ENCODE measurements at places on chromosomes 5 and 9. TPM values are rescaled to one million over a fixed set of nuclear protein-coding genes. Genes with fewer than 3 reads are reported as not detected.

The SLC34A1 gene
- total RNA-seq, result 0.64 TPM

The TAS2R1 gene
- total RNA-seq, result not detected

The SPINK5 gene
- total RNA-seq, result 3.1 TPM

GRCh38 chr5:65861830-65862241 is 64.5 kb upstream of the ERBIN start:
- DNase-seq, result peak; percentile 75

DNA sequence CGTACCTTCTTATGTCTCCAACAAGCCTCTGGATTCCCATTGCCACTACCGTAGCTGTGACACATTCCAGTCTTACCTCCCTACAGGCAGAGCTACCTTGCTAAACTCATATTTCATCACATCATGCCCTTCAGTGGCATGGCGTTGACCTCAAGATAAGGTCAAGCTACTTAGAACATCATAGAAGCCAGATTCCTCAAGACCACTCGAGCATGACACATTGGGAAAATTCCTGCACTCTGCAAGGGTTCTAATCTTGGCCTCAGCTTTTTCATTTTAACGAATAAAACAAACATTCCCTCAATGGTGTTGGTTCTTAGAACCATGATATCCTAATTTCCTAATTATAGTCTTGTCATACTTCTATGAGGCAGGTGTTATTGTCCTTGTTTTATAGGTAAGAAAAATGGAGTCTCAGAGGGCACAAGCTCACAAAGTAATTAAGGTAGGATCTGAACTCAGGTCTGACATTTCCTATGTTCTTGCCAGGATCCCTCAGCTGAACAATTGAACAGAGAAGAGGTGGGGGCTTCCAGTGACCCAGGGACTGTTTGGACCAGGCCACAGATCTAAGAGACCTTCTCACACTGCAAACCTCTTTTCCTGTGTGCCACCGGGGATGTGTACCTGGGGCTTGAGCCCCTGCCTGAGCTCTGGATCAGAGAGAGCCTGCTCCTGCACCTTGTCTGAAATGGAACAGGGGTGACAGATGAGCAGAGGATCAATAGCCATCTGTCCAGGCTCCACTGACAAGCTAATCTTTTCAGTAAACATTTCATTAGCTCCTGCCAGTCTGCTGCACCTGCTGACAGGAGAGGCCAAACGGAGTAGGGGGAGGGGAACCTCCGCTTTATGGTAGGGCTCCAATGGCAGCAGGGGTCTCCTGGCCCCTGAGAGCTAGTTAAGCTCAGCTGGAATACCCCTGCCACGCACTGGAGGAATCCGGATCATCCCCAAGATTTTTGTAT is 49.3 kb downstream of the ALG2 start:
- no peak for DNase-seq

GRCh38 chr5:168695301-168695835 is 116.2 kb upstream of the PANK3 start:
- DNase-seq, result no peak

The ARID3C gene
- total RNA-seq, result not detected

- no peak for DNase-seq
These were observed 764.7 kb downstream of the MTRR start for GRCh38 chr5:8633696-8634095.

The GABRB2 gene
- total RNA-seq, result not detected

DNA sequence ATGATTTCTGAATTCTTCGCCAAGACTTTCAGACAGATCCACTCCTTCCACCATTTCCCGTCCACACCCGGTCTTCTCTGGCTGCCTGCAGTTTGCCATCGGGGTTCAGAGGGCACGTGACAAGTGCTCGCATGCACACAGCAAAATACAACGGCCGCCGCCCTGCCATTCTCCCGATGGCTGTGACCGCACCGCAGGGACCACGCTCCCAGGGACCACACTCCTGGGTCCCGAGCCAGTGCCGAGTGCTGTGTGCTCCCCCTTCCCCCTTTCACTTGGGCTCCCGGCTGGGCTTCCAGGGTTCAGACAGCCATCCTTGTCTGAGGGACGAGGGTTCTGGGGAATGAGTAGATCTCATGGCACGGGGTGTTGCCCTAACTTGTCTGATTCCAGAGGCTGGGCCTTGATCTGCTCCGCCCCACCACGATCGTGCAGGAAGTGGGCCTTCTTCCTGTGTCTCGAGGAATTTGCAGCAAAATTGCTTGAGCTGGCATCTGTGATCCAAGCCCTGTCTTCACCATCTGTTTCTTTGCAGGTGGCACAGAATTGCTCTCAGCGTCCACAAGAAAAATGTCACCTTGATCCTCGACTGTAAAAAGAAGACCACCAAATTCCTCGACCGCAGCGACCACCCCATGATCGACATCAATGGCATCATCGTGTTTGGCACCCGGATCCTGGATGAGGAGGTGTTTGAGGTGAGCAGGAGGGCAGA is 59.2 kb downstream of the COL5A1 start:
- no peak for DNase-seq

GRCh38 chr5:56659971-56660370 is 155.4 kb upstream of the MAP3K1 start:
- no peak for DNase-seq

DNA sequence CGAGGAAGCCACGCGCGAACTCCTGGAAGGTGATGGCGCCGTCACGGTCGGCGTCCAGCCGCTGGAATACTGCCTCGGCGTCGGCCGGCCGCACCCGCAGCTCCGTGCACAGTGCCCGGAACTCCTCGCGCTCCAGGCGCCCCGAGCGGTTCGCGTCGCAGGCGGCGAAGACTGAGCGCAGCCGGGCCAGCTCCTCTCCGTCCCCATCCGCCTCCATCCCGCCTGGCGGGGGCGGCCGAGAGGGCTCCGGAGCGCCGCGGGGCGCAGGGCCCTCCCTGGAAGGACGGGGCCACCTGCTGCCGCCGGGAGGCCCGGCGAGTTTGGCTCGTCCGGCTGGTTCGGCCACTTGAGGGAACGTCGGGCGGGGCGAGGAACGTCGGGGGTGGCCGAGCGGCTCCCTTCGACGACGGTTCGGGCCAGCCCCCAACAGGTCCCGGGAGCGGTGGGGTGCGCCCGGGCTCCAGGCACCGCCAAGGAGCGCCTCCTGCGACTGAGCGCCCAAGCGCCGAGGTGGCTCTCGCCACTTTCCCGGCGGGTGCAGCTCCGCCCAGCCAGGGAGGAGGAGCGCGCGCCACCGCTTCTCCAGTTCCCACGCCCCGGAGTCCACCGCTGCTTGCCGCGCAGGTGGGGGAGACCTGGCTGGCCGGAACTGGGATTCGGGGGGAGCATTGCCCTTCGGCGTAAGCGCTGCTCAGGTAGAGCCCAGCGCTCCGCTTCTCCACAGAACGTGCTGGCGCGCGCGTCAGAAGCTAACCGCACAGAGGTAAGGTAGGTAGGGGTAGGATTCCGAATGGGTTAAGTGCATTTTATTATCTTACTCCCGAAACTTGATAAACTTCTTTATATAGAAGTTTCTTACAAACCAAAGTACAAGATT is at the start of gene RASEF:
RASEF (minus strand) TSS at position 492 of the 877 bp plus-strand sequence; CDS start at position 217, 275 bp downstream.
- DNase-seq, result peak; percentile 91

The PCDHA7 gene
- 0.95 TPM for total RNA-seq

DNA sequence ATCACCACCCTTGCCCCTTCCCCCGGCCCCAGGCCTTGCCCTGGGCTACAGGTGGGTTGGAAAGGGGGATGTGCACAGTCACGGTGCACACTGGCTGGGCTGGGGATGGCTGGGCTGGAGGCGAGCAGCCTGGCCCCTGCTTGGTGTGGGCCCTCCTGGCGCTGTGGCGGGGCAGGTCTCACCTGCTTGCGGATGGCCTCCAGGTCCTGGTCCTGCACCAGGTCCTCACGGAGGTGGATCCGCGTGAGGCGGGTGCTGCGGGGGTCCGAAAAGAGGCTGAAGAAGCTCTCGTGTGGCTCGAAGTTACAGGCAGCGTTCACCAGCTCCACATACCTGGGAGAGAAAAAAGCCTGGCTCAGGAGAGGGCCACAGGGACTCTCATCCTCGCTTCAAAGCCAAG is 18.1 kb downstream of the ZER1 start:
- no peak for DNase-seq

The NR2F1 gene
- 25.1 TPM for total RNA-seq

GRCh38 chr5:95398989-95399388 is 7.8 kb downstream of the FAM81B start:
- DNase-seq, result no peak

The OR2S2 gene
- total RNA-seq, result not detected

DNA sequence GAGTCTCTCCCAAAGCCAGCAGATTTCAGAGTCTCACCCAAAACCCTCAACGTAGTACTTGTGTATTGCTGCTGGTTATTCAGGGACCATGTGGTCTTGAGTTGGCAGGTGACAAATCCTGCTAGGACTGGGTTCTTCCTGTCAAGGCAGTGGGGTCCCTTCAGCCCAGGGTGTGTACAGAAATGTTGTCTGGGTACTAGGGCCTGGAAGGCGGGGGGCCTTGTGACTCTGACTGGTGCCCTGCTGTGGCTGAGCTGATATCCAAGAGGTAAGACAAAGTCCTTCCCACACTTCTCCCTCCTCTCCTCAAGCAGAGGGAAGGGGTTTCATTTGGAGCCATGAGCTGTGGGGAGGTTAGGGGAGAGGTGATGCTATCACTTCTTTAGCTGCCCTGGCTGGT is 58.8 kb downstream of the GABRA6 start:
- DNase-seq, result no peak

The ACSL6 gene
- 0.86 TPM for total RNA-seq

DNA sequence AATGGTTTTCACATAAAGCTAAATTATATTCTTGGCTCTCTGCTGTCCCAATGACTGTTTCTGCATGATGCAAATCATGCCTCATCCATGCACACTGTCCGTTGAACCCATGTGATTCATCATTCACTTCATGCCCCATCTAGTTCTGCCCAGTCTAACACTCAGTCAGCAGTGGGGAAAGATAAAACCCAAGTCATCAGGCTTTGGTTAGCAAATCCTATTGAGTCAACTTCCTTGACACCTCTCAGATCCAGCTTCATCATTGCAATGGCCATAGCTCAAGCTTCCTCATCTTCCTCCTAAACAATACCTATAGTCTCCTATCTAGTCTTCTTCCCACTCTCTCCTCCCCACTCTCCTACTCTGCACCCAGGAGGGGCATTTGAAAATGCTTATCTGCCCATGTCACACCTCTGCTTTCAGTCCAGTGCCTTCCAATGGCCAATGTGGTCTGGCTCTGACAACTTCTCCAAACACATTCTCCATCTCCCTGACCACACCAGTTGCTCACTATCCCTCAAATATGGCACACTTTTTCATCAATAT is 266.0 kb upstream of the TRIM32 start:
- DNase-seq, result no peak

DNA sequence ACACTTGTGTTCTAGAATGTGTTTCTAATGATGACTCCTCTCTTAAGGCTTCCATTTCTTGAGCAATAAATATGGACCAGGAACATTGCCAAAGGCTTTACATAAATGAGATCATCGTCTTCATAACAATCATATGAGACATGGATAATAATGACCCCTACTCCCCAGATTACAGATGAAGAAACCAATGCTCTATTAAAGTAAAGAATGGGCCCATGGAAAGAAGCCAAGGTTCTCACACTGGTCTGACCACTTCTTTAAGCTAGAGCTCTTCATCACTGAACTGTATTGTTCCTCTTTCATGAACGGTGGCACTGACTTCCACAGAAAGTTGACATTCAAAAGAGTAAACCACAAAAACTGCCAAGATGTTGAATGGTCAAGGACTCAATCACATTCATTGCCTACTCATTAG is 65.3 kb downstream of the MARCHF3 start:
- peak; percentile 38 for DNase-seq

DNA sequence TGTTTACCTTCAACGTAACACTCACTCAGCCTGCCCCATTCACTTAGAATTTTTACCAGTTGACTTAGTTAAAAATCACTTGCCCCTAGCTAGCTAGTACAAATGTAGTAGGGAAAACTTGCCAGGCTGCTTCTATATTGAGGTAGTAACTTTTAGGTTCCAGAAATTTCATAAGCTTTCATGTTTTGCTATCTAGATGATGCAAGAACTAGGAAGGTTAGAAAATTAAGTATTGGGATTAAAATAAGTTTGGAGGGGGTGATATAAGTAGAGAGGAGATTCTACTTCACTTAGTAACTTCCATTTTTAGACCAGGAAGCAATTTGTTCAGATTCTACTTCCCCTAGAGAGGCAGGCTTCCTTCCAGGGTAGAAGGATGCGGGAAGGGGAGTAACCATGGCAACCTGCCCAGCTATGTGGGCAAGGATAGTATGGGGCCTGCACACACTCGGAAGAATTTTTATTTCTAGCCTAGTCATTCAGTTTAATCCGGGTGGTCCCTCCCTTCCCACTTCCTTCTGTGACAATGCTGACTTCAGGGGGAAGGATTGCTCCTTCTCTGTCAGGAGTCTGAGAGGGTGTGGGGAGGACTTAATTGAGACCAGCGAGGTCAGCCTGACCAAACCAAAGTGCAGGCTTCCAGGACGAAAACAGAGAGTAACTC is 4.2 kb downstream of the DAB2 start:
- no peak for DNase-seq

GRCh38 chr5:32777222-32777621 is 66.1 kb downstream of the NPR3 start:
- DNase-seq, result no peak

DNA sequence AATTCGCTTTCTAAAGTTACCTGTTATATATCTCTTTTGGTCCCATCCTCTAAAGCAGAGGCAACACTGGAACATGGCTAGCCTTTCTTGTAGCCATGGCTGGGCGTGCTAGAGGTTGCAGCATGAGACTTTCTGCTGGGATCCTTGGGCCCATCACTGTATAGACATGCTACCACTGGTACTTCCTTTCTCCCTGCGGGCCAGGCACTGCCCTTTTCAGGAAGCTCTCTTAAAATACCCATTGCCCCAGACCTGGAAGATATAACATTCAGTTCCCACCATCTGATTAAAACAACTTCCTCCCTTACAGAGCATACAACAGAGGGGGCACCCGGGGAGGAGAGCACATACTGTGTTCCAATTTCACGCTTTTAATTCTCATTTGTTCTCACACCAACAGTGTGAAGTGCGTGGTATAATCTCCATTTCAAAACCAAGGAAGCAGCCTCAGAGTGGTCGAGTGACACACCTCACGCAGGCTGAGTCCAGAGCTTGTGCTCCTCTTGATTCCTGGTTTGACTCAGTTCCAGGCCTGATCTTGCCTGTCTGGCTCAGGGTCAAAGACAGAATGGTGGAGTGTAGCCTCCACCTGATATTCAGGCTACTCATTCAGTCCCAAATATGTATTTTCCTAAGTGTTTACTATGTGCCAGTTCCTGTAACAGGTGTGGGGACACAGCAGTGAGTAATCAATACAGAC is 22.6 kb downstream of the PTGS1 start:
- no peak for DNase-seq

DNA sequence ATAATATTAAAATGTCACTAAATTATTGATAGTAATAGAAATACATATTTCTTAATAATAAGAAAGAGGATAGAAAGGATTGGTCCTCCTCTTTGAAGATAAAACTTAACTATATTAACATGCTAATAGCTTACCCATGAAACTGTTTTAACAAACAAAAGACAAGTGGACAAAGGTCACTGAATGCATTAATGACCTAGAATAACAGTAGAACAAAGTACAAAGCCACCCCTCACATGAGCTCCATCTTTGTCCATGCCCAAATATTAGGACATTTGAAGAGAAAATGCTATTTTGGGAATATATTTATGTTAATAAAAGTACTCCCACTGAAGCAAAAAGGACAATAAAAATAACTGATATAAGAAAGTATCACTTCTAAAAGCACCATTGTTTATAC is 34.1 kb upstream of the SLC22A5 start:
- no peak for DNase-seq

- no peak for DNase-seq
These were observed 151.1 kb downstream of the ARL15 start for GRCh38 chr5:54159153-54159892.

Data from Calu3 (cell line).